ENCODE measurements at places on chromosomes 2 and 18.
A peak's percentile ranks its signal among the peaks of the same experiment; 100 is the strongest.

- DNase-seq, result peak; percentile 2
Observed at GRCh38 chr2:106030287-106031268, 163.5 kb downstream of the UXS1 start.

GRCh38 chr2:145481334-145481922 lies 961.5 kb upstream of the ZEB2 start:
- DNase-seq, result no peak

DNA sequence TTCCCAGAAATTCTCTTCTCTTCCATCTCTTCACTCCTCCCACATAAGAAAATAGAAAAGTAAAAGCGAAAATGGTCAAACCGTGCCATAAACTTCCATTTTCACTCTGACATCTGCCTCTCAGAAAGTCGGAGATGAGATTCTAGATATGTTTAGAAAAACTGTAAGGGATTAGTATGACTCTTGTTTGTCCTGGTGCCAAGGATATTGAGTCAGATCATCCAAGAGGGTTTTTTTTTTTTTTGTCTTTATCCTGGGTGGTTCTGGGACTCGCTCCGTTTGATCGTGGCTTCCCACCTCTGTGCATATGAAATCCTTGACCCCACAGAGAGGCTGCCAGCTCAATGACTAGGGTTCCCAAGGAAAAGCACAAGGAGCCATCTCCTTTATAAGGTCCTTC lies 17.3 kb downstream of the EN1 start:
- DNase-seq, result no peak

GRCh38 chr2:67448648-67449047 lies 51.5 kb downstream of the ETAA1 start:
- no peak for DNase-seq

DNA sequence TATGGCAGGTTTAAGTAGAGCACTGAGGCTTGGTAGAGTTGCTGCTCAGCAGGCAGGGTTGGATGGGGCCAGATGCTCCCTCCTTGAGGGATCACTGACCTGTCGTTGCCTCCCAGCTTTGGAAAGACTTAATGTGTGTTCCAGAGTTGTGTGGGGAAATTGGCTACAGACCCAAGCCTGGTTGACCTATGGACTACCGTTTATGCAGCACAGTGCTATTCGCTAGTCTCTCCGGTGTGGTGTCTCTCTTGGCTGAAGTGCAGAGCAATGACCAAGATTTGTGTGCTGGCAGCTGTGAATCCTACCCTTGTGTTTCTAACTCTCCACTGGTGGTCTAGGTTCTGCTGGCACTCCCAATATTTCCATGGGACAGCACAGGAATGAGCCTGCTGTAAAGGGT lies 29.8 kb upstream of the SLC4A10 start:
- no peak for DNase-seq
